ENCODE measurements at places on chromosomes 7 and 10.

DNA sequence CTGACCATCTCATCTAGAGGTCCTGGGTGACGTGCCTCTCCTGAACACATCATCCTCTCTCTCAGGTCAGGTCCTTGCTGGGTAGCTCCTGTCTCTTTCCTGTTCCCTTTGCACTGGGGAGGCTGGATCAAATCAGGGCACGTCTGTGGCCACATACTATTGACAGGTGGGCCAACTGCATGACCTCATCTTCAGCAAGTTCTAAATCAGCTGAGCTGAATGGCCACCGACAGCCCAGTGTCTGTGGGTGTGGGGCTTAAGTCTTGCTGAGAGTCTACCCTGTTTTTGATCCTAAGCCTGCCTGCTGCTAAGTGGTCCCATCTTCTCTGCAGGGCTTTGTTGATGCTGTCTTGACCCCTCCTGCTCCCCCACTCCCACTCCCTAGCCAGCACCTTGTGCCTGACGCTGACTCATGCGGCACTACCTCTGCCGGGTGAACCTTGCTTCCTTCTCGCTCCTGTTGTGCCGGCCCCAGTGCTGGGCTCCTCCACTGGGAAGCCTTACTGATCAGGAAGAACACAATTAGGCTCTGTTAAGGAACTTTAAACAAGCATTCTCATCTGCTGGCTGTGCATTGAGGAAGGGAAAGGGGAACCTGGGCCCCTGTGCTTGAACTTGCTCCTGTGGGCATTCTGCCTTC is 440.4 kb downstream of the PLXNA4 start:
- no peak for DNase-seq

DNA sequence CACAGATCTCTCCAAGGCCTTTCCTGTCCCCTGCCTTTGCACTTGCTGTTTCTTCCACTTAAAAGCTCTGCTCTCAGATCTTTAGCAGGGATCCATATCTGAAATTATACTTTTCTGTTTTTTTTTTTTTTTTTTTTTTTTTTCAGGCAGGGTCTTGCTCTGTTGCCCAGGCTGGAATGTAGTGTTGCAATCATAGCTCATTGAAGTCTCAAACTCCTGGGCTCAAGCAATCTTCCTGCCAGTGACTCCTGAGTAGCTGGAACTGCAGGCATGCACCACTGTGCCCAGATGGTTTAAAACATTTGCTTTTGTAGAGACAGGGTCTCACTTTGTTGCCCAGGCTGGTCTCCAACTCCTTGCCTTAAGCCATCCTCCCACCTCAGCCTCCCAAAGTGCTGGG is 5.0 kb upstream of the TSPAN15 start:
- DNase-seq = no peak

GRCh38 chr7:128831994-128832879 is 2.0 kb downstream of the FLNC start:
- DNase-seq = no peak

GRCh38 chr7:65962033-65962432 is 20.0 kb downstream of the GUSB start:
- no peak for DNase-seq

- DNase-seq = no peak
Observed at GRCh38 chr7:903921-904755, 27.8 kb downstream of the GET4 start.

DNA sequence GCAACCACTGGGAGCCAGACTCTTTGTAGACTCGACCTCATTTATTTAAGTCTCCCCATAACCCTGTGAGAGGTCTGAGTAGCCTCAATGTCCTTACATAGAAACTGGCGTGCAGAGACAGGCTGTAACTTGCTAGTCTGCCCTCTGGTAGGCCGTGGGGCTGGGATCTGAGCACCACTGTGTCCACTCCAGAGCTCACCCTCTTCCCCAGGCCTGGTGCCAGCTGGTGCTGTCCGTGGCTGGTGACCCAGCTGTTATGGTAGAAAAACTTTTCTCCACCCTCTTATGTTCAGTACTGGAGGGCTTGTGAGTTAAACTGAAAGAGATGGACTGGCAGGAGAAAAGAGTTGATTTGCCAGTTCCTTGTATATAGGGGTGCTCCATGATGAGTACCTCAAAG is 41.9 kb downstream of the ADAMTS14 start:
- no peak for DNase-seq

DNA sequence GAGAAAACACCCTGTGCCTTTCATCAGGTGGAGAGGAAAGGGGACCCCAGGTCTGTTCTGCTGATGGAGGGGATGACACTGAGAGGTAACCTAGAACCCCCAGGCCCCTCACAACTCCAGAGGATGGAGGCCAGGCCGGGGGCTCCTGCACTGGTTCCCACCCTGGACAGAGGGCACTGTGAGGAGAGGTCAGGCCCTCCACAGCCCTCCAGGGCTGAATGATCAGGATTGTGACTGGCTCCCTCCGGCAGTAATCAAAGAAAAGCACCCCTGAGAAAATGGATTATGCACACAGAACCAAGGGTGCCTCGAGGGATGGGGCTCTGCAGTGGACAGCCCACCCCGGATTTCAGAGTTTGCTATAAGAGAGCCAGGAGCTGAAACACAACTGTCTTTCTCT is 502.8 kb downstream of the TCERG1L start:
- no peak for DNase-seq

- DNase-seq = no peak
Observed at GRCh38 chr10:659688-660141, 29.8 kb downstream of the DIP2C start.

GRCh38 chr10:63720676-63721075 is 199.5 kb downstream of the REEP3 start:
- no peak for DNase-seq

DNA sequence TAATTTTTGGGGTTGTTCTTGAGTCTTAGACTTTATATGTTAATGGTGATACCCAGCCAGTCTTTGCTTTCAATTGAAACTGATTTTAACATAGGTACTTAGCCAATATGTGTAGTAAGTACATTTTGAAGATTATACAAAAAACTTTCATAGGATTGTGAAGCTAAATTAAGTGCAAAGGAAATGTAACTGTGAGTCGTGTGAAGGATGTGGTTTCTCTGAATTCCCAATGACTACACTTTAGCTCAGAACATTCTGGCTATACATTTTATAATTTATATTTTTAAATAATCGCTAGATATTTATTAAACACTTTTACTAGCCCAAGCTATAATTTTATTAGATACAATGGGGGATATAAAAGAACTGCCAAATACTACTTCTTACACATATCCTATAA is 359.3 kb downstream of the PCLO start:
- DNase-seq = no peak

GRCh38 chr7:152403726-152404125 is 32.1 kb downstream of the KMT2C start:
- DNase-seq = no peak

GRCh38 chr10:35336921-35337823 is 863 bp downstream of the CCNY start:
- DNase-seq = no peak

GRCh38 chr7:34675749-34676374 is 17.8 kb downstream of the NPSR1 start:
- no peak for DNase-seq

- no peak for DNase-seq
Observed at GRCh38 chr7:48497521-48497920, 326.3 kb downstream of the ABCA13 start.

- DNase-seq = no peak
Observed at GRCh38 chr10:35487336-35488034, 117.7 kb upstream of the GJD4 start.

DNA sequence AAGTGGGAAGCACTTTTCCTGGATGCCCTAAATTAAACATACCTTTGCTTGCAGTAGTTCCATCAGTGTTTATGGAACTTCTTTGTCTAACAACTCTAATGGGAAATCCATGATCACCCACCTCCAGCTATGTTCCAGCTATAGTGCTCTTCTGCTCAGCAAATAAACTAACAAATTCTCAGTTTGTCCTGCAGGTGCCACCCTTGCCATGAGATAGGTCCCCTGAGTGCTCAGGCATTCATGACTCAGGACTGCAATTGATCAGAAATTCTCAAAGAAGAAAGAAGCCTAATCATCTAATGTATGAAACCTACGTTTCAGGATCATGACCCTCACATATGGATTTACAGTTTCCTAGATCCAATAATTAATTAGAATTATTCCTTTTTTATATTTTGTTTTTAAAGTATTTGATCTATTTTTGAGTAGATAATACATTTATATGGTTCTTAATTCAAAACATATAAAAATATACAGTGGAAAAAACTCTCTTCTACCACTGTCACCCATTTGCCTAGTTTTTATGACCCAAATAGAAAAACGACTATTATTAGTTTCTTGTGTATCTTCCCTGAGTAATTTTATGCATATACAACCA is 48.7 kb upstream of the DYNC1I1 start:
- DNase-seq = no peak

GRCh38 chr7:517774-518629 is 1.6 kb downstream of the PDGFA start:
- no peak for DNase-seq

GRCh38 chr7:33534833-33535232 is 370.5 kb upstream of the BMPER start:
- DNase-seq = no peak

DNA sequence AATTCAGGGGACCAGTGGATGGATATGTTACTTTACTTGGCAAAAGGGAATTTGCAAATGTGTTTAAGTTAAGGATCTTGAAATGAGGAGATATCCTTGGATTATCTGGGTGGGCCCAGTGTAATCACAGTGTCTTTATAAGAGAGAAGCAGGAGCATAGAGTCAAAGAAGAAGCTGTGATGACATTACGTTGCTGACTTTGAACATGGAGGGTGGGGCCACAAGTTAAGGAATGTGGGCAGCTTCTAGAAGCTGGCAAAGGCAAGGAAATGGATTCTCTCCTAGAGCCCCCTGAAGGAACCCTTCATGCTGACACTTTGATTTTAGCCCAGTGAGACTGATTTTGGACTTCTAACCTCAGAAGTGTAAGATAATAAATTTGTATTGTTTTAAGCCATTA is 21.8 kb upstream of the SLC26A3 start:
- no peak for DNase-seq

- no peak for DNase-seq
Observed at GRCh38 chr7:100122568-100122967, 3.1 kb downstream of the CNPY4 start.

GRCh38 chr10:80515941-80516340 is 21.8 kb upstream of the SH2D4B start:
- no peak for DNase-seq

GRCh38 chr7:92557808-92558362 is 29.3 kb downstream of the RBM48 start:
- no peak for DNase-seq

DNA sequence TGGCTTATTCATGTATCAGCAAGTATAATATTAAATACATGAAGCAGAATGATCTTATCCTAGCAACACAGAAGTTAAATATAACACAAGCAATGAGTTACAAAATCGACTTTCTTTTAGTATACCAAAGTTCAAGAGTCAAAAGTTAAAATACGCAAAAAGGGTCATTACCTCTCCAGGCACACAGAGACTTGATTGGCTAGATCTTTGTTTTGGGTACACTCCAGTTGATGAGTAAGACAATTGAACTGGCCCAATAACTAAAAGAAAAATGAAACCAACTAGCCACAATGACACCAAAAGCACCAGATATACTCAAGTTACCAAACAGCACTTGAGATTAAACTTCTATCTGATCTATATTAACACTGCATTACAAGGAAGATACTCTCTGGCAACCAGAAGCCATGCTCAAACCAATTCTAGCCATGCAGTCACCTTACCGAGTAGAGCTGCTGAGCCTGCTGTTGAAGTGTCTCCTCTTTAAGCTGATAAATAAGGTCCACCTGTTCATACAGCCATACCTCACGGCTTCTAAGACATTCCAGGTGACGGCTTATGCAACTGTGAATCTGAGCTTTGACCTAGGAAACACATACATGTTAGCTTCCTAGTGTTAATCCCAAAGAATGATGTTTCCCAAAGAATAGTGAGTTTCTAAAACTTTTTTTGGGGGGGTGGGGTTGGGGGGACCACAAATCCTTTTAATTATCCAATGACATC is 15.6 kb downstream of the NCOA4 start:
- DNase-seq = no peak

- DNase-seq = no peak
Observed at GRCh38 chr10:95561864-95562177, 650 bp upstream of the SORBS1 start.

- no peak for DNase-seq
Observed at GRCh38 chr10:42795701-42796100, 13.1 kb downstream of the BMS1 start.

DNA sequence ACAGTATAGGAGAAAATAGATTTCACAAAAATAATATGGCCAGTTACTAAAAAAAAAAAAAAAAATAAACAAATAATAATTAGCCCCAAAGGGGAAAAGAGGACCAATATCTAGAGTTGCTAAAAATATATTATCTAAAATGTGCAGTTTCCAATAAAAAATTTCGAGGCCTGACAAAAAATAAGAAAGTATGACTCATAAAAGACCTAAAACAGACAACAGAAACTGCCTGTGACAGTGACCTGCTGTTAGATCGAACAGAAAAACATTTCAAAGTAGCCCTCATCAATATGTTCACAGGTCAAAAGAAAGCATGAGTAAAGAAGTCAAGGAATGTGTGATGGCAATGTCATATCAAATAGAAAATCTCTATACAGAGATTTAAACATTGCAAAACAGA is 11.8 kb upstream of the TSPAN12 start:
- no peak for DNase-seq

GRCh38 chr7:48132792-48133191 is 38.5 kb upstream of the ABCA13 start:
- DNase-seq = no peak

- DNase-seq = no peak
Observed at GRCh38 chr7:69934144-69934903, 336.0 kb downstream of the AUTS2 start.

DNA sequence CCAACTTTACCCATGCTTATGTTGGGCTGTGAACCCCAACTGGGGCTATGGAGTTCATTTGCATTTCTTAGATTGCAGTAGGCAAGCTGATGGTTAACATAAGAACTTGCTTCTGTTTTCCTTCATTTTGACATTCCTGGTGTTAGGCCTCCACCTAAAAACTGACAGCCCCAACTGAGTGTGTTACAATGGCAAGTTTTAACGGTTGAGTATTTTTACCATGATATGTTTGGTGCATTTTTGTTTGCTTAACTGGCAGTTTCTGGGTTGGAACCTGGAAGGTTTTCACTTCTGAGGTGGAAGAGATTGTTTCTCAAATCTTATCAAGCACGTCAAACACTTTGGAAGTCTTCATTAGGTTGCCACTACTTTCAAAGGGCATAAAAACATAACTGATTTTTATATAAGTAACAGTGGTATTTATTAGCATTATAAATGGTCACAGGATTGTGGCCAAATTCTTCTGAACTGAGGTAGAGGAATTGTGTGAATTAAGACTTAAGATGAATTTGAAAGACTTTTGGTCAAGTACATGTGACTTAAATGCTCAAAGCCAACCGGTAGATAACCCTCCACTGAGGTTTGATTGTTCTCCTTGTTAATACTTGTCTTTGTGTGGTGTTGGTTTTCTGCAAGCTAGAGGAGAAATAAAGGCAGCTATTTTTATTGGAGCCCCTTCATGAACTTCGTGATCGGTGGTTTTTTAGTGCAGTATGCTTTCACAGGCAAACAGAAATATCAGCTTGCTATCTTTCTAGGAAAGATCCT is 2.8 kb downstream of the BMI1 start:
- no peak for DNase-seq
